ENCODE measurements at places on chromosomes 2 and 18.
A peak's percentile ranks its signal among the peaks of the same experiment; 100 is the strongest.

- DNase-seq, result no peak
Observed at GRCh38 chr2:69086466-69086865, 73.5 kb downstream of the ANTXR1 start.

- DNase-seq, result no peak
Observed at GRCh38 chr2:135124924-135125886, 73.1 kb downstream of the RAB3GAP1 start.

- DNase-seq, result no peak
Observed at GRCh38 chr18:13363359-13363758, 144.8 kb downstream of the LDLRAD4 start.

DNA sequence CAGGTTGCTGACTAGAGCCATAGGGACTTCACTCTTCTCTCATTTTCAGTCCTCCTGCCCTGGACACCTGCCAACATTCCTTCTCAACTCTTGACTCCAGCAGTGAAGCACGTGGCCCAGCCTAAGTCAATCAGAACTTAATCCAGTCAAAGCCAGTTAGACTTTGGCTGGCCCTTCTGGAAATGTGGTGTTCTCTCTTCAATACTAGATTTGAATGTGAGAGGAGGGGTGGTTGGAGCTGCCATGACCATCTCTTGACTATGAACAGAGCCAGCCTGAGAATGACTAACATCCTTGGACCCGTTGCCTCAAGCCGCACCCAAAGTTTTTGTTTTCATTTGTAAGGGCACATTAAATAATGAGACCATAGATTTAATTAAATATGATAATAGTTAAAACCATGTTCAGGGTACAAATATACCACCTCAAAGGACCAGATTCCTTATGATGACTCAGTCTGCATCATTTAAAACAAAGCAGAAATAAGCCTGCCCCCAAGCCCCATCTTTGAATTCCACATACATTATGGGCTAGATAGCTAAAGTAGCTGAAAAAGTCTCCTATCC, 49.7 kb upstream of the RASGRP3 start:
- DNase-seq, result no peak

DNA sequence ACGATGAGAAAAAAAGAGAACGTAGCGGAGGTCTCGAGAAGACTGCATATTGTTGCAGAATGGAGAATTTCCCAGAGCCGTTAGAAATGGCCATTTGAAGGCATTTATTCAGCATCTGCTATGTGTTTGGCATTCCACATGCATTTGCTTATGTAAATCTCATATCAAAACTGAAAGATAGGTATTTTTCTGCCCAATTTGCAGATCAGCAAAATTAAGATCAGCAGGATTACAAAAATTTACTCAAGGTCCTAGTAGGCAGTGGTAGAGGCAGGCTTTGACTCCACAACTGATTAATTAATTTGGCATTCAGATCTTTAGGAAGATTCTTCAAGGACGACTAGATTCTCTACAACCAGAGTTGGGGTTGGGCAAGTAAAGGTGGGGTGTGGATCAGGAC, 1.8 kb upstream of the E2F6 start:
- DNase-seq, result no peak

GRCh38 chr2:227818675-227819397, 5.2 kb downstream of the CCL20 start:
- DNase-seq, result no peak

DNA sequence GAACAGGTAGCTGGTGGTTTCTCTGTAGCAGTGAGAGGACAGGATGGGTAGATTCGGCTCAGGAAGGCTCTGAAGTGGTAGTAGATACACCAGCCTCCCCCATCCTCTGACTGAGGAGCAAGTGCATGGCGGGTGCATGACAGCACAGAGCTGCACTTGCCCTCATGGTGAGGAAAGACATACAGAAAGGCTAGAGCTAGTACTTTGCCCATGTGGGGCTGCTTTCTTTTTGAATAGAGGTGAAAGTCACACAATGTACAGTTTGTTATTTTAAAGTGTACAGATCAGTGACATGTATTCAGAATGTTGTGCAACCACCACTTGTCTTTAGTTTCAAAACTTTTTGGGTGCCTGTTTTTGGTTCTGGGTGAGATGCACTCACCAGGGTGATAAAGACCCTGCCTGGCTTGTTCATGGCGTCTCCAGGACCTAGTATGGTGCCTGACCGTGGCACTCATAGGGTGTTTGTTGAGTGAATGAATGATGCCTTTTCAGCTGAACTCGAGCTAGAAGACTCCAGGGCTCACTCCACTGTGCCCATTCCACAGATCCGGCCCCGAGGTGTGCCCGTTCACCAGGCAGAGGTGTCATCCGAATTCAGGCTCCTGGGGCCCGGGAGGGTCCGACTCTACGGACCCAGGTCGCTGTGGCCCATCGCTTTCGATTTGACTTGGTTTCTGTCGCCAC, 421 bp upstream of the VAMP5 start:
- peak; percentile 34 for DNase-seq

DNA sequence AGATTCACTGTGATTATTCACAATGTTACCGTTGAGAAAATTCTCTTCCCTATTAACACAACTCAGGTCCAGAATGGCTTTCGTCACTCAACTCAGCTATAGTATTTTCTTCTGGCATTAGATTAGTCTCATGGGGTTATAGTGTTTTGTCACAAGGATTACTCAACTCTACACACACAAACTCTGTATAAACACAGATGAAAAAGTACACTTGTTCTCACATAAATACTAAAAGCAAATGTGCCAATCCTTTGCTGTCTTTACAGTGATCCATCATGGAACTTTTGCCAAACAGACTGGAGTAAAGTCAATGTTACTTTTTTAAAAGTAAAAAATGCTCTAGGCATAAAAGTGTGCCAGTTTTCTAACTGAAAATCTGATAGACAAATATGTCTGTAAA, 267.6 kb downstream of the RBM43 start:
- no peak for DNase-seq

DNA sequence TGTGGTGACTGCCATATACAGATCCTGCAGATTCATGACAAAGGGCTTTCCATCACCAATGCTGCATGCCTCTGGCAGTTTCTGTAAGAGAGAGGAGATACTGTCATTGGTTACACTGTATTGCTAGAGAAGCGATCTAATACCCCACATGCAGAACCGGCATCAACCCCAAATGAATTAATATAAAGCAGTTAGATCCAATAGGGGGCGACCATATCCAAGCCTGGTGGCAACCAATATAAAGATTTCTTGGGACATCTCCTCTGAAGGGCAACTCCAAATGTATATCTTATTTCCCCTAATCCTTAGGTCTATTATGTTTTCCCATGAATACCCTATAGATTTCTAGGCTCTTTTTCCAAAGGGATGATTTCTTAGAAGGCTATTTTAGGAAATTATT, 17.4 kb upstream of the IHH start:
- DNase-seq, result no peak

- no peak for DNase-seq
Observed at GRCh38 chr18:23716516-23716915, 27.3 kb downstream of the LAMA3 start.

- DNase-seq, result no peak
Observed at GRCh38 chr2:175152242-175152641, 15.8 kb downstream of the ATF2 start.

DNA sequence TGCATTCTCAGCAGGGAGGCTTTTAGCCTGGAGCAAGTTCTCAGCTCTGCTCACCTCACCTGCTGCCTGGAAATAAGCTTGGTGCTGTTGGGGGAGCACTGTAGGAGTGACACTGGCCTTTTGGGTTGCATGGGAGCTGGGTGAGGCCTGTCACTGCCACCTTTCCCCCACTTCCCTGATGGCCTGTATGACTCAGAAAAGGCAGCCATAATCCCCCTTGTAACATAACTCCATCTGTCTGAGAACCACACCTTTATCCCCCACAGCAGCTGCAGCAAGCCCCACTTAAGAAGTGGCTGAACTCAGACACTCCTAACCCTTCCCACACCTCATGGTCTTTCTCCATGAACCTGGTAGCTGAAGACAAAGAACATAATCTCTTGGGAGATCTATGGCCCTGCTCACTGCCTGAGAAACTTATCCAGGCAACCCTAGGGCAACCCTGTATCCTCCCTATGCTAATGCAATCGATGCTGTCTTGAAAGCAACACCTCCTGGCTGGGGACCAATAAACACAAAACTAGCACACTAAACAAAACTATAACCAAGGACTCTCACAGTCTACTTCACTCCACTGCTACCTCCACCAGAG, 258.9 kb upstream of the OSR1 start:
- DNase-seq, result no peak

DNA sequence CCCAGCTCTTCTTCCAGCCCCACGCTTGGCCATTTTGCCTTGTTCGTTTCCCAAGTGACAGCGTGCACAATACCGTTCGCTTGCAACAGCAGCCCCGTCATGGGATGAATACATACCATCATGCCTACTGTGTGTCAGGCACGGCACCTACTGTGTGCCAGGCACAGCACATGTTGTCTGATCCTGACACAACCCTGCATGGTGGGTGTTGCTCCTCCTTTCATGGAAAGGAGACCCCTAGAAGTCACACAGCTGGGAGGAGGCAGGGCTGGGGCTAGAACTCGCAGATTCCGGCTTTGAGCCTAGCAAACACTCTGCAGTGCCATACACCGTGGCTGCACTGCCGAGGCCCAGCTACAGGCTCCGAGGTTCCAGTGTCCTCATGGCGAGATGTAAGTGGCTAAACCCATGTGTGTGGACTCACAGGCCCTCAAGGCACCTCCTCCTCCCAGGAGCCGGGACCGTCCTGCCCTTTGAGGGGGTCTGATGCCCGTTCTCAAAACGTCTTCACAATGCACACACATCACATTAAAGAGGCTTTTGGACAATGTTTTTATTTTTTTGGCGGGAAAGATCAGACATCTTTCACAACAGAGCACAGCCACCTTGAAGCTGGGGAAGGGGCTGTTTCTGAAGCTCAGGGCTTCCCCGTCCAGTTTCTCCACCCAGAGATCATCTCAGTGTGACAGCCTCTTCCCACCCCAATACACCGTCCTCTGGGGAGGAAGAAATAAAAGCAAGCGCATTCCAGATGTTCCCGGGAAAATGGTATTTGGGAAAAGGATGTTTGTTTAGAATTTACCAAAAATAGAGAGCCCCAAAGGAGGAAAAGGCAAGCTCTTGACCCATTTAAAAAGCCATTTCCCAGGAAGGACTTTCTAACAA, 64.9 kb downstream of the HS1BP3 start:
- no peak for DNase-seq

DNA sequence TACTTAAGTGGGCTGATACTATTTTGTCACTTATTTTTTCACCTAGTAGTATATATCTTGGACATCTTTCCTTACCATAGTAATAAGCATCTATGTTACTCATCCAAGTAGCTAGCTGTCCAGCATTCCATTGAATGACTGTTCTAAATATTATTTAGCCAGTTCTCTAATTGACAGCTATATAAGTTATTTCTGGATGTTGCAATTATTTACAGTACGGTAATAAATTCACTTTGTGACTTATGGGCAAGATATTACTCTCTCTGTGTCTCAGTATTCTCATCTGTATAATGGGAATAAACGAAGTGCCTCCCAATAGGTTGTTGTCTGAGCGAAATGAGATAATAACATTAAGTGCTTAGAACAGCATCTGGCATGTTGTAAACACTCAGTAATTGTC, 46.6 kb upstream of the AGAP1 start:
- no peak for DNase-seq

GRCh38 chr2:213696442-213696841, 412.2 kb downstream of the SPAG16 start:
- DNase-seq, result no peak

DNA sequence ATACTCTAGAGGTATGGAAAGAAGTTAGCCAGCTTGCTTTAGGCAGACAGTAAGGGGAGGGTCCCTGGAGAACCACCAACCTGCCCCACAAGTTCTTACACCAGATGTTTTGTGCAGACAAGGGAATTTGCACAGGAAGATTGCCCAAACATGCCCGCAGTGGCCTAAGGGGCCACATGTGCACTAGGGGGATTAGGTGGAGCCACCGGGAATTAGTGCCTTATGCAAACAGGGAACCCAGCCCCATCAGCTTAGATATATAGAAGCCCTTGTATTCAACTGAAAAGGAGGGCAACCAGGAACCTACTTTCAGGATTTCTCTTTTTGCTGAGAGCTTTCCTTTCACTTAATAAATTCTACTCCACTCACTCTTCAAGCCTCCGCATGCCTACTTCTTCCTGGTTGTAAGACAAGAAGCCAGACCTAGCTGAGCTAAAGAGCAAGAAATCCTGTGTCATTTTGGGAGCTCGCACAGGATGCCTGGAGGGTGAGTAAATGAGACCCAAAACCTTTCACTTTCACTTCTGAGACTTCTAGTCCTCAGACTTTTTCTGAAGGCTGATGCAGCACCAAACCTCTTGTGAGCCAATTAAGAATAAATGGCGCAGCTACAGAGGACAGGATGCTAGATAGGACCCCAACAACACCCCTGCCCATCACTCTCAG, 146.3 kb downstream of the GCA start:
- DNase-seq, result no peak

- no peak for DNase-seq
Observed at GRCh38 chr18:26655525-26656430, 107.4 kb upstream of the KCTD1 start.

DNA sequence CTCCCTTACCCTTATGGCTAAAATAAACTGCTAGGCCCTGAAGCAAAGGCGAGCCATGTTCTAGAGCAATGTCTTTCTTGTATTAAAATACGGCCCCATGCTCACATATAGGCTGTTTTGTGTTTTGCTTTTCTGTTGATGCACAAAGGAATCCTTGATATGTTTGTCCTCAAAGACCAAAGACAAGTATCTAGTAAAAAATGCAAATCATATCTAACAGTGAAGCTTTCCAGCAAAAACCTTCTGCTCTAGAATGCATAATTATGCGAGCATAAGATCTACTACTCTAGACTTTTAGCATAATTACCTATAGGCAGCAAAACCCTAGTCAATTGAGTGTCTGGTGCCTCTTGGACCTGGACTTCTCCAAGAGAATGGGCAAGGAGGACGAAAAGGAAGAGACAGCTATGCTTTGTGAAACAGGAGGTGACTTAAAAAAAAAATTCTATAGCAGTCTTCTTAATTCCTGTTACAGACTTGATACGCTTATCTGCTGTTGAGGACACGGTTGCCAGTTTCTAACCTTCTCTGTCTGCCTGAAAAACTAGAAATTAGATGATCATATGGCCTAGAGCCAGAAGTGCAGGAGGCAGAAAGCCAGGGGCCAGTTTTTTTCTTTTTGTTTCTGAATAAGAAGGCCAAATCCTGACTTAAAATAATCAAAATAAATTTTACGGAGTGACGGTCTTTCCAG, 1.5 kb upstream of the AMMECR1L start:
- DNase-seq, result no peak

DNA sequence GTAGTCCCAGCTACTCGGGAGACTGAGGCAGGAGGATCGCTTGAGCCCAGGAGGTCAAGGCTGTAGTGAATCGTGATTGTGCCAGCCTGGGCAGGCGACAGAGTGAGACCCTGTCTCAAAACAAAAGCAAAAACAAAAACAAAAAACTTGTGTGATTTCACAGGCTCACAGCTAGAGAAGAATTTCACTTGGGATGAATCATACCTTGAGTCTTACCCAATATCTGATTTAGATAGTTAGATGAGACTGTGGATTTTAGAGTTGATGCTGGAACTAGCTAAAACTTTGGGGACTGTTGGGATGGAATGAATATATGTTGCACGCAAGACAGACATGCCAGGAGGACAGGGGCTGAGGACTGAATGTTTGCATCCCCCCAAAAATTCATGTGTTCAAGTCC, 4.4 kb downstream of the ANKRD29 start:
- no peak for DNase-seq

Measured in activated T-cell treated with anti-CD3 and anti-CD28 coated beads for 48 hours (primary cell).